ENCODE measurements at places on chromosomes 5 and 9.

DNA sequence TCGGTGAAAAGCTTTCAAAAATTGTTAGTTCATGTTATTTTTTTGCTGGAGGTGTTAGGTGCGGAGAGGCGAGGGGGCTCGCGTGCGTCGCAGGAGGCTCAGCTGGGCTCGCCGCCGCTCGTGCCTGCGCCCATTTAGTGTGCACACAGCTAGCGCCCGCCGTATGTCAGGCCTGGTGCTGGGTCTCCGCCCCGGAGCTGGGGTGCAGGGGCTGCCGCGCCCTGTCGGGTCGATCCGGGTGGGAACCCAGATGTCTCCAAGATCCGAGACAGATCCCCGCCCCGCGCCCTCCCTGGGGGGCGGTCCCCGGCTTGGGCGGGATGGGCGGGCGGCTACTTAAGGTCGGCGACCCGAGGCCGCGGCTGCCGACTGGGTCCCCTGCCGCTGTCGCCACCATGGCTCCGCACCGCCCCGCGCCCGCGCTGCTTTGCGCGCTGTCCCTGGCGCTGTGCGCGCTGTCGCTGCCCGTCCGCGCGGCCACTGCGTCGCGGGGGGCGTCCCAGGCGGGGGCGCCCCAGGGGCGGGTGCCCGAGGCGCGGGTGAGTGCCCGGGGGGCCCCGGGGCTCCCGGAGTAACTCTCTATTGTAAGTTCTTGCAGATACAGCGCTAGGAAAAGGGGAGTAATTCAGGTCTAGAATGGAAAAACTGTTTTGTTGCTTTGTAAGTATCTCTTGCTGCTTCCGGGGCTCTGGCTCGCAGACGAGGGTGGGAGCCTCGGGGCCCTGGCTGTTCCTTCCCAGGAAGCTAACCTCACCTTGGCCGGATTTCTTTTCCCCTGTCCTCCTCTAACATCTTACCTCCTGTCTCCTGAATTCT, 31.7 kb downstream of the GSN start:
- DNase-seq = no peak

GRCh38 chr9:70601000-70601951, 186.8 kb upstream of the KLF9 start:
- no peak for DNase-seq

GRCh38 chr9:137593176-137593575, 2.9 kb upstream of the ZMYND19 start:
- no peak for DNase-seq

DNA sequence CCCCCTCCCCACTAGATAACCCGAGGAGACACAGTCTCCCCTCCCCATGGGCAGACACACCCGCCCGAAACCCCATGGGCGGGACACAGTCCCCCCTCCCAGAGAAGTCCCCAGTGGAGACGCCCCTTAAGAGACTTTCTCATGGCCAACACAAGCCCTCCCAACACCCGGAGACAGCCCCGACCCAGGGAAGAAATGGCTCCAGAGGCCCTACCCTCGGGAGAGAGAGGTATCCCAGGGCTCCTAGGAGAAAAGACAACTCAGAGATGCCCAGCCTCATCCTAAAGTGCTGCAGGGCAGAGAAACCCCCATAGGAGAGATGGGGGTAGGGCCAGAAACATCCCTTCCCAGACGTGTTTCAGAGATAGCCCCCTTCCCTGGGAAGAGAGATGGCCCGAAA, 27.4 kb downstream of the PCDH1 start:
- no peak for DNase-seq

DNA sequence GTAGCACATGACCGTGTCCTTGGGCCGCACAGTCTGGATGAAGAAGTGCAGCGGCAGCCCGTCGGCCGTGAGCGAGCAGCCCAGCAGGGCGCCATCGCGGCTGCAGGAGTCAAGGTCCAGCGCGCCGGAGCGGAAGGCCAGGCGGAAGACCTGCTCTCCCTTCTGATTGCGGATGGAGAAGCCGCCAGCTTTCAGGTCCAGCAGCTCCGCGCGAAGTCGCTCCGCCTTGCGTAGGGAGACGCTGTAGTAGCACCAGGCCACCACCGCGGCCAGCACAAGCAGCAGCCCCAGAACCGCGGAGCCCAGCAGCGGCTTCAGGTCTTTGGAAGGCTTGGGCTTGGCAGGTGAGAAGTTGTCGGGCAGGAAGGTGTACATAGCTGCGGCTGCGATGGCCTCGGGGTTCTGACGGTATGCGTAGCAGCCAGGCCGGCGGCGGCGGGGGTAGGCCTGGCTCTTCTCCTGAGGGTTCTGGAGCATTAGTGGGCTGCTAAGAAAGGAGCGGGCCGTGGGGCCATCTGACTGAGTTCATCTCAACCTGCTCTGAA, 4.2 kb downstream of the MYORG start:
- no peak for DNase-seq

DNA sequence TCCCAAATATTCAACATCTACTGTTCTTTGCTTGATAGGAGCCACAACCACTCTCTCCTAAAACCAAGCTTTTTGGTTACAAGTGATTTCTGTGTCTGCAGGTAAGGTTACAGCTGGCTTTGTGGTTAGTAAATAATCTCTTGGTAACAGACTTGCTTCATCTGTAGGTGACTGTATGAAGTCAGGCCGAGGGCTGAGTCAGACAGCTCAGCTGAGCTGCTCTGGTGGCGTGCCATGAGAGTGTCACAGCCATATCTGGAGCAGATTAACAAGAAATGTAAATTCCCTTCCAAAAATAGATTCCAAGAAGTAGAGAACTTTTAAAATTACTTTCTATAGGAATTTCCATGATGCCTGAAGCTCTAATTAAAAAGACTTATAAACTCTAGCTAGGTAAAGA, 23.7 kb upstream of the TAS2R1 start:
- DNase-seq = no peak

- no peak for DNase-seq
Measured at GRCh38 chr9:6978591-6978990, 220.8 kb downstream of the KDM4C start.

- DNase-seq = no peak
Measured at GRCh38 chr9:18478501-18479361, 4.8 kb downstream of the ADAMTSL1 start.
